ENCODE measurements at places on chromosomes 1 and 21.

DNA sequence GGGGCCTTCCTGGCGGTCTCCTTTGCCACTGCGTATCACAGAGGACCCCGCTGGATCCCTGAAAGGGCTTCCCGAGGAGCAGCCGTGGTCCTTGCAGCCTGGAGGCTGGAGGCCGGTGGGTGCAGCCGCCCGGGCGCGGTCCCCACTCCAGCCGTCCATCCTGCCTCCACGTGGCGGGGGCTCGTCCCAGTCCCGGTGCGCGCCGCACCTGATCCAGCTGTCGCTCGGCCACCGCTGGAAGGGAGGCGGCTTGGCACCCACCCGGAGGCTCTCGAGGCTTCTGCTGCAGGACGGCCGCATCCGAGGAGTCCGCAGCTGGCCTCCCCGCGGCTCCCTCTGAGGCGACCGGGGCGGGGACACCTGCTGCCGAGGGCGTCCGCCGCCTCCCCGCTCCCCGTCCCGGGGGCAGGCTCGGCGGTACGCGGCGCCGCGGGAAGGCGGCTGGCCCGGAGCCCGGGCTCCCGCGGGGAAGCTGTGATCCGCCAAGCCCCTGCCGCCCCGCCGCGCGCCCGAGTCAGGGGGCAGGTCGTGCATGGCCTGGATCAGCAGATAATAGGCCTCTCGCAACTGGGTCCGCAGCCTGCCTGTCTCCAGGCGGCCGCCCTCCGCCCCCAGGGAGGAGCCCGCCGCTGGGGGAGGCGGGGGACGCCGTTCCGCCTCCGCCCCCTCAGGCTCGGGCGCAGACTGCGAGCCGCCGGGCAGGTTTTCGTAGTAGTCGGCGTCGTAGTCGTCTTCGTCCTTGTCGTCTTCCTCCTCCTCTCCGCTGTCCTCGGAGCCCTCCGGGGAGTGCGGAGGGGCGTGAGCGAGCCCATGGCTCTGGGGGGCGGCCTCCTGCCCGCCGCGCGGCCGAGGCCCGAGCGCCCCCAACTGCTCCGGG is at the start of gene SYDE2:
TSS of gene SYDE2 (minus strand) at position 554 of the 877 bp plus-strand sequence. CDS start at position 534, 20 bp downstream.
- no peak for DNase-seq

- no peak for DNase-seq
Measured at GRCh38 chr1:115922801-115923200, 53.5 kb upstream of the SLC22A15 start.

DNA sequence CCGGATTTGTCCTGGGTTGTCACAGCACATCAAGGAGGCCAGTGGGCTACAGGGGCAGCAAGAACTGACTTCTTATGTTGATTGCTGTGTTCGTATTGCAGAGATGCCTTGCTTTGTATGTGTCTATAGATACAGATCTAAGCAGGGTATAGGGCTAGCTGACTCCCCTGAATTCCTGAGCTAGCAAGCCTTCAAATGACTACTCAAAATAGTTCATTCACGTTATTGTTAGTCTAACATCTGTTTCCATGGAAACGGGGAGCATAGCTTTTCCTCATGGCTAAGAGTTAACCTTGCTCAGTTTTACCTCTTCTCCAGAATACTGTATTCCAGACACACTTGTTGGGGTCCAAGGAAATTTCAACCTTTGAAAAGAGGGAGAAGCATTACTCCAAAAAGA is 24.1 kb downstream of the TRIM45 start:
- no peak for DNase-seq

DNA sequence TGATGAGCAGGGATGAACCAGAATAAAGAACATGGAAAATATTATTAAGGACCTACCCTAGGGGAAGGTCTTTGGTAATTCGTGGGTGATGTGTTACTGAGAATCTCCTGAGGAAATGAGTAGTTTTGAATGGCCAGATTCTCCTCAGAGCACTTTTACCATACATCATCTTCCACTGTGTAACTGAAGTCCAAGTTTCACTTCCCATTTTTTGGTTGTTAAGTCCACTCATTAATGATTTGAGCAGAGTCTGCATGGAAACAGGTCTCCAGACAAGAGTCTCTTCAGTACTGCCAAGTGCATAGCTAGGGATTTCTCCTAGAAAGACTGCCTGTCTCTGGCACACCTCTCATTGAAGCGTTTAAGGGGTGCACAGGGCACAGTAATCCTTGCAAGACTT is 48.7 kb upstream of the PCP4 start:
- DNase-seq: peak; percentile 12

GRCh38 chr1:59994302-59995198 is 68.0 kb upstream of the CYP2J2 start:
- no peak for DNase-seq

GRCh38 chr1:192263436-192263835 is 53.4 kb upstream of the RGS21 start:
- DNase-seq: no peak

DNA sequence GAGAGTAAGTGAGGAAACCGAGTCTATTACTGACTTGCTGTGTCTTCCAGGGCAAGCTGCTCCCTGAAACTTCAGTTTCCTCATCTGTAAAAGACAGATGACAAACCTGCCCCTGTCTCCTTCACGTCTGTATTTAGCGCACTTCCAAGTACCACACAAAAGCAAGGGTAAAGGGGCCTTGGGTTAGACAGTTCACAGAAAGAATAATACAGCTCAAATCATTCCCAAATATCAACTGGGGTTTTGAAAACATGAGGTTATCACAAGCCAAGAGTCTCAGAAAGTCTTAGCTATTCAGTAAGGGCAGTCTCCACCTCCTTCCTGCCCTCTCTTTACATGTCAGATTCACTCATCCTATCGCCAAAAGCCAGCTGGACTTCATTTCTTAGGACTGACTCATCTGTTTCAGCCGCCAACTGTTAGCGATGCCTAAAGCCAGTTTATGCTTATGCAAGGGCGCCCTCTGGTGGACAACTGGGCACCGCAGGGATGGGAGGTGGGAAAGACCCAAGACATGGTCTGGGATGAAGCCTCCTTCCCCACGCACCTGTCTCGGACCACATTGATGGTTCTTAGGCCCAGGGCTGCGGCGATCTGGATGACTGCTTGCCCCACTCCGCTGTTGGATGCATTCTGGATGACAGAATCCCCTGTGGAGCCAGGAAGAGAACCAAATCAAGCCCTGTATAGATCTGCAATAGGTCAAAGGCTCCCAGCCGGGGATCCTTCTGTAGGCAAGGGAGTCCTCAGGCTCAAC is 21.1 kb upstream of the SRSF4 start:
- peak; percentile 92 for DNase-seq

DNA sequence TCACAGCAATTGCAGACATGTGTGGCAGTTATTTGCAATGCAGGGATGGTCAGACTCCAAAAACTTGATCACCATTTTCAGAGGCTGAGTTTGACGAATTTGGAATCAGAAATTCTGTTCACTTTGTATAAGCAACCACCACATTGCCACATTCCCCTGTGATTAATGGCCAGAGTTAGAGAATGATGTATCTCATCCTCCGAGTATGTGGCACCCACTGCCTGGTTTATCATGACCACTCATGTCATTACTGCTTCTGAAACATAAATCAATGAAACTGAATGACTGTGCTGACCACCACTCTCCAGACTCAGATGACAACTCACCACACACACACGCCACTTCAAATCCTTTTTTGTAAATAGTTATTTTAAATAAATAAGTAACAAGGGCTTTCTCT is 66.6 kb upstream of the CACHD1 start:
- DNase-seq: no peak

- no peak for DNase-seq
Measured at GRCh38 chr1:78682496-78682895, 32.9 kb downstream of the IFI44 start.

DNA sequence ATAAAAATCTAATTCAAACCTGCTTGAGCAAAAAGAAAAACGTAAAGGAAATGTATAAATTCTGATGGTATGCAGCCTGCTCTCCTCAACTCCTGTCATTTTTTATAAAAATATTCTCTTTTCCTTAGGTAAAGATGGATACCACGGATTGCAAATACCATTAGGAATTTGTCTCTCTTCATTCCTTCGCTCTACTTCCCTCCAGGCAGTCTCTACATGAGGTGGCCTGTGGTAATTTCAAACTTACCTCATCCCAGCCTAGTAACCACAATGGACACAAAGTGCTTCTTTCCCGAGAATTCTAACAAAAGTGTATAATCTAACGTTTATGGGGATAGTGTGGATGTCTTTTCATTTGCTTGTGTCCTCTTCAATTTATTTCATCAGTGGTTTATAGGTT is 239.5 kb upstream of the LRRC7 start:
- no peak for DNase-seq

DNA sequence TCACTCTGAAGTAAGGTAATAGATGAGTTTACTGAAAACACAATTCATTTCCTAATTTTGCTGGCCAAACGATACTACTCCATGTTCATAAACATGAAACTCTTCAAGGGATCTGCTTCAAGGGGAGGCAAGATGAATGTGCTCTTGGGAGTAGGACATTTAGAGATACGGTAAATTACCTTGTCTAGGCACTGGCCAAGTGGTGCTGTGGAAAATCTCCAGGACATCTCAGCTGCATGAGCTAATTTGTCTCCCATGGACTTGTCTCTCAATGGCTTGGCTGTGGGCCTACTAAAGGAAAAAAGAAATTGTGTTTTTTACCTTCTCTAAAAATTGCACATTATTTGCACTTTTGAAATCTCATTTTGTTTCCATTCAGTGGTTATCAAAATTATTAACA is 780.6 kb downstream of the LTN1 start:
- DNase-seq: no peak

DNA sequence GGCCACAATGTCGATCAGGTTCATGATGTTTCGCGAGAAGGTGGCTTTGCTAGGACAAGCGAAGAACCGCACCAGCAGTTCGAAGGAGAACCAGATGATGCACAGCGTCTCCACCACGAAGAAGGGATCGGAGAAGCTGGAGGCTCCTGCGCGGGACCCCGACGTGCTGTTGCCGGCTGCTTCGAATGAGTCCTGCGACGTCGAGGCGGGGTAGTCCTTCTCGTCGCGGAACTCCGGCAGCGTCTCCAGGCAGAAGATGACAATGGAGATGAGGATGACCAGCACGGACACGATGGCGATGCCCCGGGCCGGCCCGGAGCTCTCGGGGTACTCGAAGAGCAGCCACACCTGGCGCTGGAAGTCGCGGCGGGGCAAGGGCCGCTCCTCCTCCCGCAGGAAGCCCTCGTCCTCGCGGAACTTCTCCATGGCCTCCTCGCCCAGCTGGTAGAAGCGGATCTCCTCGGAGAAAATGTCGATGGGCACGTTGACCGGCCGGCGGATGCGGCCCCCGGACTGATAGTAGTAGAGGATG is 869 bp downstream of the KCNA3 start:
- no peak for DNase-seq

GRCh38 chr1:77540501-77541161 is 141.8 kb downstream of the ZZZ3 start:
- DNase-seq: peak; percentile 3

DNA sequence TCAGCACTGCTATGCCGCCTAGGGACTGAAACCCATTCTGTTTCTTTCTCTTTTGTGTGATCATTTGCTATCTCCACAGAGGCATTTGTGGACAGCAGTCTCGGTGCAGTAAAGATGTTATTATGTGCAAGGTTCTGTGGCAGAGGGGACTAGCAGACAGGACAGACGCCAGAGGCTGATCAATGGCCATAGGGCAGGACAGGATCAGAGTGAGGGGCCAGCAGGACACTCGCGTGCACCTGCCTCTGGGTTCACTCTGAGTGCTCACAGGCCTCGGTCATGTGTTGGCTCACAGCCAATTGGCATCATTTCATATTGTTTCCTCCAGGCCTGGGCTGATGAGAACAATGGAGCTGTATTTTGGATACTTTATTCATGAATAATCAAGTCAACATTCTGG is 212.6 kb downstream of the TGFB2 start:
- DNase-seq: no peak

DNA sequence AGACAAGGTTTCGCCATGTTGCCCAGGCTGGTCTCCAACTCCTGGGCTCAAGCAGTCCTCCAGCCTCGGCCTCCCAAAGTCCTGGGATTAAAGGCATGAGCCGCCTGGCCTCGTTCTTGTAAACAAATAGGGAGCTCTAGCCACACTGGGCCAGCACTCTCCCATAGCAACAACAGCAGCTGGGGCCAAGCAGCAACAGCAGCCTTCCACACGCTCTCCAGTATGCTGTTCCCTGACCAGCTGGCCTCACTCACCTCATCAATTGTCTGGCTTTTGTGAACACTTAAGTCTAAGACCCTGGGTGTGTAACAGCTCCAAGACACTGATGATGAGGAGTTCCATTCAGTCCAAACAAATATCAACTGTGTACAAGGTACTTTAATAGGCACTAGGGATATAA is 16.9 kb upstream of the GLIS1 start:
- DNase-seq: no peak

DNA sequence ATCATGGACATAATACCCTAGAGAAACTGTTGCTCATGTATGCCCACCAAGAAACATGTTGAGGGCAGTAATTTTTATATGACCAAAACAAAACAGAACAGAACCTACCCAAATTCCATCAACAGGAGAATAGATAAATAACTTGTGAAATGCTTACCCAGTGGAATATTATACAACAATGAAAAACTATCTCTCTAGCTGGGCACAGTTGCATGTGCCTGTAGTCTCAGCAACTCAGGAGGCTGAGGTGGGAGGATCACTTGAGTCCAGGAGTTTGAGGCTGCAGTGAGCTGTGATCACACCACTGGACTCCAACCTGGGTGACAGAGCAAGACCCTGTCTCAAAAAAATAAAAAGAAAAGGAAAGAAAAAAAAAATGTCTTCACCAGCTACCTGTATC is 37.6 kb upstream of the RCSD1 start:
- DNase-seq: no peak

DNA sequence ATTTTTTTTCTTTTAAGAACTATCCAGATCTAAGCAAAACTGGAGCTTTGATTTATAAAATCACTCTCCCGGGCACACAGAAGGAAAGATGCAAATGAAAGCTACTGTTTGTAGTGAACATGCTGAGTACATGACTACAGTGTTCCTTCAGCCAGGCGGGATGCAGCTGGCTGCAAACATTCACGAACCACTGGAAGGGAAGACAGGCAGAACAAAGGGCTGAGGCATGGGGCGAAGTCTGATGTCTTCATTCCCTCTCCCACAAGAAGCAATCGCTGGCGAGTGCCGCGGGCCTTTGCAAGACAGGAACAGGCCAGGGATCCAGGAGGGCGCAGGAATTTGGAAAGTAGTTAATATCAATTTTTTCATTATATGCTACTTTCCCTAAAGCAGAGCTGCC is 257.9 kb upstream of the AJAP1 start:
- DNase-seq: no peak

GRCh38 chr1:28811766-28812668 is at the start of gene OPRD1:
OPRD1 (plus strand) TSS chr1:28812170; CDS start chr1:28812384, 214 bp downstream.
- DNase-seq: no peak

- DNase-seq: no peak
Measured at GRCh38 chr1:117564227-117565075, 41.4 kb upstream of the TENT5C start.
